ENCODE measurements at places on chromosomes 4 and X.

DNA sequence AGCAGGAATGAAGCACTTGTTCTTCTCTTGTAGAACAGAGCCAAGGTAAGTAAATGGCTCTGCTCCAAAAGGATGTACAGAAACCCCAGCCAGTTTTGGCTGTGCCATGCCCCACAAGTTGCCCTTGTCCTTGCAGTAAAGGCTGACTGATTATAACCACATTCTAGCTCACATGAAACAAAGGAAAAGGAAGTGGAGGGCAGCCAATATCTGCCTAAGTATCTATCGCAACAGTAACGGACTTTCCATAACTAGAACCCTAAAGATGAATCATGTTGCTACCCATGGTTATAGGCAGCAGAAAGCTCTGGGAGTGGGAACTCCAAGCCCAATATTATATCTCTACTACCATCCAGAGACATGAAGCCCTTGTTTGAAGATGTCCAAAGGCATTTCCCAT, 95.7 kb downstream of the COMMD8 start:
- no peak for DNase-seq

DNA sequence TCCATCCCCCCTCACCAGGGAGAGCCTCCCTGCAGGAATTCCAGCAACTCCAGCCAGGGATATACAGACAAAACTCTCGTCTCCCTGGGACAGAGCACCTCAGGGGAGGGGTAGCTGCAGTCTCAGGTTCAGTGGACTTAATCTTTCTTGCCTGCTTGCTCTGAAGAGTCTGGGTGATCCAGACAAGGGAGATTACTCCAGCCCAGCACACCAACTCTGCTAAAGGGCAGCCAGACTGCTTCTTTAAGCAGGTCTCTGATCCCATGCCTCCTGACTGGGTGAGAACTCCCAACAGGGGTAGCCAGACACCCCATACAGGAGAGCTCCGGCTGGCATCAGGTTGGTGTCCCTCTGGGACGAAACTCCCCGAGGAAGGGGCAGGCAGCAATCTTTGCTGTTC, 888.7 kb downstream of the RAB28 start:
- no peak for DNase-seq

DNA sequence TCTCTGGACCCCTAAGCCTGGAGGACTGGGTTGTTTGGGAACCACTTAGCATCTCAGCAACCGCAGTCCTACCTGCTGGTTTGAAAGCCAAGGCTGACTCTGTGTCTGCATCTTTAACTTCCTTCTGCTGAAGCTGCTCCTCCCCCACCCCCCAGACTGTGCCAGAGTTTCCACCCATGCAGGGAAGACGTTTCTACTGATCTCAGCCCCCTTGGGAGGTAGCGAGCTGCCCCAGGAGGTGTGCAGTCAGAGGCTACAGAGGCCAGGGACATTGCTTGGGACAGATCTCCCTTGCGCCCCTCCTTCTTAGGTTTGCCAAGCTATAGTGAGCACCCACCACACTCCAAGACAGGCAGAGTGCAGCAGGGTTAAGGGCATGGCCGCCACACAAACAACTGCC, 4.7 kb upstream of the FATE1 start:
- DNase-seq, result no peak

- no peak for DNase-seq
Measured at GRCh38 chr4:57494821-57495220, 384.6 kb upstream of the IGFBP7 start.

DNA sequence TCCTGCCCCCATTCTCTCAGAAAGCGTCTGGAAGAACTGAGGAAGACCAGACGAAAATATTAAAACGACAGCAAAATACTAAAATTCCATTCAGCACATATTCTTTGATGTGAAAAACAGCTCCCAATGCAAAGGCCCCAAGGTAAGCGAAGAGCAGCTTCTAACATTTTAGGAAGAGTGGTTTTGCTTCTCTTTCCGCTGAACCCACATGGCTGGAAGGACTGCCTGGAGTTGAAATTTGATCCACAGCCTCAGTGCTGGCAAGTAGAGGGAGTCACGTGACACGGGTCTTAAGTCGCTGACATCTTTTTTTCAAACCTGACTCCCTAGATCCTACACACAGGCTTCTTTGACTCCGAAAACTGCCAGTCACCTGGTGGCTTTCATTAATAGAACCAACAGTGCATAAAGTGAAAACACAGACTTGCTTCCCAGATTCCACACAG, at the start of gene FAM13A:
TSS of gene FAM13A (minus strand) at position 233 of the 446 bp plus-strand sequence. CDS start at position 12, 221 bp downstream.
- DNase-seq, result no peak

- no peak for DNase-seq
Measured at GRCh38 chrX:123923211-123923610, 38.3 kb upstream of the STAG2 start.

- no peak for DNase-seq
Measured at GRCh38 chrX:40418146-40418812, 162.5 kb upstream of the ATP6AP2 start.

DNA sequence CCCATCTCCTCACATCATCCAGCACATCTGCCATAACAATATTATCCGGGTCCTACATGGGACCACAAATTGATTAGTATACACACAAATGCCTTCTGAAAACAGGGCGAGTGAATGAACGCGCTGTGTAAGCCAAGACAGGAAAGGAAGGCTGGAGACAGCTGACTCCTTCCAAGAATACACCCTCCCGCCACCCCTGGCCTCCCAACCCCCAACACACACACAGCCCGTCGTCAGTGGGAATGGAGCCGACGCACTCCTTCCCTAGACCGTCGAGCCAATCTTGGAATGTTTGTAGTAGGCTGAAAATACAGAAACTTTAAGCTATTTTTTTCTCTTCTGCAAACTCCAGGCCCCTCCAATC, 319 bp upstream of the MAGEH1 start:
- no peak for DNase-seq

Measured in stimulated activated naive CD8-positive, alpha-beta T cell treated with anti-CD3 and anti-CD28 coated beads, Interleukin-15, Interleukin-2, amounts not matched to agents 100 U/mL and 50 U/mL, for 24 hours (primary cell).